NCI-H1694 (cell line): ENCODE measurements at places on chromosomes 1 and 21.

GRCh38 chr1:90208949-90209348, 214.0 kb downstream of the ZNF326 start:
- DNase-seq = no peak

DNA sequence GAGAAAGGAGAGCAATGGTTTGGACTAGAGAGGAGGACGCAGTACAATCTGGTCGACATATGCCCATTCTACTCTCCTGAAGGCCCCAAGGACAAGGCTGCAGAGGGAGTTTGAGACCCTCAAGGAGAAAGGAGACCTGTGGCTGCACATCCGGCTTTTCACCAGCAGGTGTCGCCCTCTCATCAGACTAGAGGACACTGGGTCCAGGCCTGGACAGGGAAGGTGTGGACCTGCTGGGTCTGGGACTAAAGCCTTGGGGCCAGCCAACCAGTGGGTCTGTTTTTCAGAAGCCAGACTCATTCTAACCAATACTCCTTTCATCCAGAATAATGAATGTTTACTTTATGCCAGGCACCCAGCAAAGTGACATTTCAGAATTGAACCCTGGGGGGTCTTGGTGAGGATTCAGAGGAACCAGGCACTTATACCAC, 5.0 kb downstream of the SRARP start:
- peak; percentile 45 for DNase-seq

- peak; percentile 7 for DNase-seq
Measured at GRCh38 chr1:14625572-14625971, 27.1 kb downstream of the KAZN start.

GRCh38 chr1:185200889-185201288, 43.9 kb downstream of the SWT1 start:
- no peak for DNase-seq

GRCh38 chr1:11825131-11825530, 19.1 kb downstream of the CLCN6 start:
- DNase-seq = no peak

- no peak for DNase-seq
Measured at GRCh38 chr21:20856926-20857325, 141.3 kb upstream of the NCAM2 start.

DNA sequence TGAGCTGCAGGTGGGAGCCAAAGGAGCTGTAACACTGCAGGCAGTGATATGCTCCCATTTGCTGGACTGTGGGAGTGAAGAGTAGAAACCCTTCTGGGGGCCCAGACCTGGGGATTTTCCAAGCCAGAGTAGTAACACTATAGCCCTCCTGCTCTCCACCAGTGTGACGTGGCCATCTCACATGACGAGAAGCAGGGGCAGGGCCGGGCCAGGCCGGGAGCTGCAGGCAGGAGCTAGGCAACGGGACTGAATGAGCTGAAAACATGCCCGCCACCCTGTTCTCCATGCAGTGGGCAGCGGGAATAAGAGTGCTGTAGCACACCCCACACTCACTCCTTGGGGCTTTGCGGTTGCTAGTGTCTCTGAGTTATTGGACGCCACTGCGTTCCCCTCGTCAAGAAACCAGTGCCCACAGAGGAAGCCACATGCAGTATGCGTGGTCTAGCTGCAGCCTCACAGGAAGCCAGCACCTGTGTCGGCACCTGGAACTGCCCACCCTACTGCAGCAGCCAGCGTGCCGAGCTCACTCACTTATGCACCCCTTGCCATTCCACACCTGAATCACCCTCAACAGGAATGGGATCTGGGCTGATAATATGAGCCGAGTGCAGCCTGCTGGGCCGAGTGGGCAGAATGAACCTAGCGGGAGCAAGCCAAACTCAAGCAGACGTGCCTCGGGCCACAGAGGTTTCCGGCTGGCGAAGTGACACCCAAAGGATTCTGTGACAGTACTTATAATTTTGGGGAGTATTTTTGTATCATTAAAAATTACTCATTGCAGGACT, 1389.6 kb downstream of the KCNT2 start:
- DNase-seq = no peak

DNA sequence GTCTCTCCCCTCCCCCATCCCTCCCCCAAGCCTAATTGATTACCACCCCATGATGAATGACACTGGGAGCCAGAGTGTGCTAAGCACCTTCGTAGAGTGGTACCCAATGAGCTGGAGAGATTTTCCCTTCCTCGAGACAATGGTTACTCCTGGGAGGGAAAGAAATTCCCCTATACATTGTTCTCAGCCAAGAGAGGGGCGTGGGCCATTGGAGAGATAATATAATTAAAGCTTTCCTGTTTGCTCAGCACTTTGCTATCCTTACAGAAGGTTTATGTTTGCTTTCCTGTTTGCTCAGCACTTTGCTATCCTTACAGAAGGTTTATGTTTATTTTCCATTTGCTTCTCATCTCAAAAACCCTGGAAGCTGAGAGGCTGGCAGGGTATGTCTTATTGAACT, 126.1 kb upstream of the KLHDC7A start:
- no peak for DNase-seq

DNA sequence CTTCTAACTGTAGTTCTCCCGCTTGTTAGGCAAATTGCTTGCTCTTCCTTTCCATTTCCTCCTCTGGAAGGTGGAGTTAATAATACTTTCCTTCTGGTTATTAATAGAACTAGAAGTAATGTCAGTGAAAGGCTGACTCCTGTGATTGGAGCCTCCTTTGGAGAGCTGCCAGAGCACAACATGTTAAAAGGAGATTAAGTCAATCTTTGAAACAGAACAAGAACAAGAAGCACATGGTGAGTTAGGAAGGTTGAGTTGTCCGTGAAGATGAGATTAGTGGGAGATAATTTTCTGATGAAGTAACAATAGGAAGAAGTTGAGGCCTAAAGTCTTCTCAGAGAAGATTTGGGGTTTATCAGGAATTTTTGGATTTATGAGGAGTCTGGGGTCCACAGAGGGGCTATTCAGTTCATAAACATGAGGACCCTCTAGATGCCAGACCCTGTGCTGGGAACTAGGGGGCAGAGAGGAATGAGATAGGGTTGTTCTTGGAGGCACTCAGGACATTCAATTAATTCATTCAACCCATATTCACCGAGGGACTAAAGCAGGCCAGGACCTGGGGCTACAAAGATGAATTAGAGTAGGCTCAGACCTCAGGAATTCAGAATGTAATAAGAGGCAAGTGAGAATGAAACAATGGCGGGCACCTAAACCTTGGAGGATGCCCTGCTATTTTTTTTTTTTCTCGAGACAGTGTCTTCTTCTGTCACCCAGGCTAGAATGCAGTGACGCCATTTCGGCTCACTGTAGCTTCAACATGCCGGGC, 40.7 kb upstream of the DHCR24 start:
- DNase-seq = no peak

DNA sequence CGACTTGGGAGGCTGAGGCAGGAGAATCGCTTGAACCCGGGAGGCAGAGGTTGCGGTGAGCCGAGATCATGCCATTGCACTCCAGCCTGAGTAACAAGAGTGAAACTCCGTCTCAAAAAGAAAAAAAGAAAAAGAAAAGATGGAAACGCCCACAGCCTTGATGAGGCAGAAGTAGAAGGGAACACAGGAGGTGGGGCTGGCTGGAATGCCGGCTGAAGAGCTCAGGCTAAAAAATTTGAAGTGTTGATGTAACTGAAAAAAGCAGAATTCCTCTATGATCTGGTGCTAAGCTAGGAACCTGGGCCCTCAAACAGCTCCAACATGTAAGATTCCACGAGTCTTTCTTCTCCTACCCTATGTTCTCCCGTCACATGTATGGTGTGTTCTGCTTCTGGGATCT, 53.6 kb downstream of the SLC66A1 start:
- DNase-seq = no peak

- peak; percentile 92 for DNase-seq
Measured at GRCh38 chr1:161227196-161227871, 1.5 kb downstream of the TOMM40L start.

- no peak for DNase-seq
Measured at GRCh38 chr1:36156329-36157114, 562 bp downstream of the MAP7D1 start.

DNA sequence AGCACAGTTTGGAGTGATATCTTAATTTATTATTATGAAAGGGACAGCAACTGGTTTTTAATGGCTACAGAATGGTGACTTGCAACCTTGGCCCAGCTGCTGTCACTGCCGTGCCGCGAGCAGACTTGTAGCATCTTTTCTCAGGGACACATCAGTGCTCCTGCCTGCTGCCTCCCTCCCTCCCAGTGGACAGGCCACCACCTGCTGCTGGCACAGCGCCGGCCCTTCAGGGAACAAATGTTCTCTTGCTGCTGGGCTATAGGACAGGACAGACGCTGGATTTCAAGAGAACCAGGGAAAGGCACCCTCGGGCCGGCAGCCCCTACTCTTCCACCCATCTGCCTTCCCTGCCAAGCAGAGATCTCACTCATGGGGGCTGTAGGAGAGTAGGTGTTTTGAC, 413.8 kb upstream of the NFIA start:
- DNase-seq = no peak

DNA sequence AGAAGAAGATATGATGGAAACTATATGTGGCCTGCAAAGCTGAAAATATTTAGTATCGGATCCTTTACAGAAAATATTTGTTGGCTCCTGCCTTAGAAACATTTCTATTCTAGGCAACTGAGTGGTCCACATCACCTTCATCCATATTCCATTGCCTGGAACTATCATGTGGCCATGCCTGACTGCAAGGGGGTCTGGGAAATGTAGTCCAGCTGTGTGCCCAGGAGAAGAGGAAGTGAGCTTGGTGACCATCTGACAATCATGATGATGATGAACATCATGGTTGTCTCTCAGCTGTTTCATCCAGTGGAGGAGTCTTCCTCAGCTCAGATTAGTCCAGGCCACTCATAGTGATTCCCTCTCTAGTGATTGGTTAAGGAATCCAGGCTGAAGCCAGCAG, 61.8 kb upstream of the IFNLR1 start:
- DNase-seq = no peak

- DNase-seq = no peak
Measured at GRCh38 chr21:44345495-44345894, 6.3 kb upstream of the CFAP410 start.

DNA sequence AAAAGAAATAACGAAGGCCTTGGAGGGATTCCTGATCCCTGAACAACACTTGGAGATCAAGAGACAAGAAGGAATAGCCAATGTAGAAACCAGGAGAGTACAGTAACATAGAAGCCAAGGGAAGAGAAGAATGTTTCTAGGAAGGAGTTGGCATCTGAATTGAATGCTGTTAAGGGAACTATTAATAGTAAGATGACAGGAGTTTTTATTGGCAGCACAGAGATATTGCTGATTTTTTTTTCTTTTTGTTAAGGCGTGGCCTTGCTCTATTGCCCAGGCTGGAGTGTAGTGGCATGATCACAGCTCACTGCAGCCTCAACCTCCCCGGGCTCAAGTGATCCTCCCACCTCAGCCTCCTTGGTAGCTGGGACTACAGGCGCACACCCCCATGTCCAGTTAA, 9.6 kb upstream of the SFT2D2 start:
- DNase-seq = no peak

GRCh38 chr1:235057385-235058306, 71.0 kb downstream of the TOMM20 start:
- no peak for DNase-seq

DNA sequence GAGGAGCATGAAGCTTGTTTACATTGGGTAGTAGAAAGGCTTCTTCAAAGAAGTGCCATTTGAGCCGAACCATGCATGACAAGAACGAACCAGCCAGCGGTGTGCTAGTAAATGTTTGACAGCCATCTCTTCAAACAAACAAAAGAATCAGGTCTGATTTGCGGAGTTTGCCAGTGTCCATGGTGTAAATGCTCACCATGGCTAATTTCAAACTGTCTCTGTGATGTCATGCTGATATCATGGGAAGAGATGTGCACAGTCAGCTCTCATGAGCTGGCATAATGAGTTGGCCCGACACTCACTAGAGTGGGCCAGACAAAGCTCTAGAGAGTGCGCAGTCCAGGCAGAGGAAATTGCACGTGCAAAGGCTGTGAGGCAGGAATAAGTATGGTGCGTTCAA, 101.1 kb downstream of the KAZN start:
- DNase-seq = no peak

DNA sequence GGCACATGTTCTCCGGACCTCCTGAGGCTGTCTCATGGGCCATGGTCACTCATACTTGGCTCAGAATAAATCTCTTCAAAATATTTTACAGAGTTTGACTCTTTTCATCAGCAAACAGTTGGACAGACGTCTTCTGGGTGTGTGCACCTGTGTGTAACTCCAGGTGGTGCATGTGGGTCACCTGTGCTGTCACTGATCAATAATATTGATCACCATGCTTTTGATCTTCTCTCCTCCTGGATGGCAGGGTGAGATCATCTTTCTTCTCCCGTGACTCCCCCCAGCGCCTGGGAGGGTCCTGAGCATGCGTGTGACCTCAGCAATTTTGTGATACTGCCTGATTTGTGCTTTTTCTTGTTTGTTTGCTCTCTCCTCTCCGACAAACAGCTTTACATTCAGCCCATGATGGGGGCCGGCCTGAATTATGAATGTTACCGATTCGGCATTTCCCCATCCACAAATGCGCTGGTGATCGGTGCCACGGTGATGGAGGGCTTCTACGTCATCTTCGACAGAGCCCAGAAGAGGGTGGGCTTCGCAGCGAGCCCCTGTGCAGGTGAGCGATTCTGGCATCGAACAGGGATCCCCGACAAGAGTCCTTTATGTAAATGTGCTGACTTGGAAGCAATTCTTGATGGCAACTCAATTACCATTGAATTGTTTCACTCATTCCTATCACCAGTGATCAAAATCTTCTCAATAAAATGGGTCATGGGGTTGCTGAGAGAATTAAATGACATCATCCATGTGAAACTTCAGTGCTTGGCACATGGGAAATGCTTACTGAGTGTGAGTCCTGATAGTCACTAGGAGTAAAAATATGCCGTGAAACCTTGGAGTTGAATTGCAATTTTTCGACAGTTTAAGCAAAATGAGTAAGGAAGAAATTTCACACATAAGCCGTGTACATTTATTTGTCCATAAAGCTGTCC, 59.6 kb upstream of the FAM3B start:
- DNase-seq = no peak

DNA sequence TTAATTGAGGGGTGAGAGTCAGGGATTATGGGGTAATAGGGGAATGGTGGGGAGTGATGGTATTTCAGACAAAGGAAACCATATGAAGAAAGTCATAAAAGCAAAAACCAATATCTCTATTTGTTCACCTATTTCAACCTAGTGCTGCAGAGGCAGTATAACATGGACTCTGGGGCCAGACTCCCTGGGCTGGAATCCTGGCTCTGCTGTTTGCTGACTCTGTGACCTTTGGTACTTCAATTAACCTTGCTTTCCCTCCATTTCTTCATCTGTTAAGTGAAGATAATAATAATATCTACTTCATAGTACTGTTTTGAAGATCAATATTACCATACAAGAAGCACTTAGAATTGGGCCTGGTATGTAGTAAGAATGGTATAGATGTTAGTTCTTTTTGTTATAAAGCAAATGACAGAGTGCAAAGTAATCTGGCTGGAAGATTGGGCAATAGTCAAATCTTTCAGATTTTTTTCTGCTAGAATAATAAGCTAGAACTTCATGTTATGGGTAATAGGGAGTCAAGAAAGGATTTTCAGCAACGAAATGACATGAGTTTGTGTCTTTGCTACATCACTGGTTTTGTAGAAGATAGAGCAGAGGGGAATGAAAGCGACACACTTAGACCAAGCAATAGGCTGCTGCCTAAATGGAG, 9.0 kb downstream of the EPHX4 start:
- no peak for DNase-seq
